ENCODE measurements at places on chromosomes 3 and 15.

DNA sequence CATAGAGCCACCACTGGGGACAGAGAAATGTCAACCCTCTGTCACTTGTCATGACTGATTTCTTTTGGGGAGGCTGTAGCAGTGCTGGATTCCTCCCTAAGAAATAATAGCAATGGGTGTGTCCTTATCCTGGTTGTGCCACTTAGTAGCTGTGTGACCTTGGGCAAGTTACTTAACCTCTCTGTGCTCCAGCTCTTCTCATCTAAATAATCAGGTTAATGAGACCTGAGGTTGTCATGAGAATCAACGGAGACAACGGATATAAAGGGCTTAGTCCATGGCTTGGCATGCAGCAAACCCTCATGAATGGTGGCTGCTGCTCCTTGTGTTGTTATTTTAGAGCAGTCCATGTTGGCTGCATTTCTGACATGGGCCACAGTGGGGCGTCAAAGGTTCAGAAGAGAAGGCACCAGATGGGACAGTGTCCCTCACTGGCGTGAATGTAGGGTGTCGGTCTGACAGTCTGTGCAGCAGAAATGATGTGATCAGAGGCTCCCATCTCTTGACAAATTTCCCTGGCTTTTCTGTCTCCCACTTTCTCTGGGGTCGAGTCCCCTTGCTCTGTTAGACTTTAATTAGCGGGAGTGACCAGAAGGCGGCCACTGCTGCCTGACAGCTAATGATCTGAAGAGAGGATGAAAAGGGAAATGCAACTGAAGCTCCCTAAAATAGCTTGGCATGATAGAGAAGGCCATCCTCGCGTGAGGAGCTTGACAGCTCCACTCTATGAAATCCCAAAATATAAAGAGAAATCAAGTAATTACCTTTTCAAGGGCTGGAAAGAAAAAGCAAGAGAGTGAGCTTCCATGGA is 209.4 kb downstream of the CADPS start:
- DNase-seq = peak; percentile 4

DNA sequence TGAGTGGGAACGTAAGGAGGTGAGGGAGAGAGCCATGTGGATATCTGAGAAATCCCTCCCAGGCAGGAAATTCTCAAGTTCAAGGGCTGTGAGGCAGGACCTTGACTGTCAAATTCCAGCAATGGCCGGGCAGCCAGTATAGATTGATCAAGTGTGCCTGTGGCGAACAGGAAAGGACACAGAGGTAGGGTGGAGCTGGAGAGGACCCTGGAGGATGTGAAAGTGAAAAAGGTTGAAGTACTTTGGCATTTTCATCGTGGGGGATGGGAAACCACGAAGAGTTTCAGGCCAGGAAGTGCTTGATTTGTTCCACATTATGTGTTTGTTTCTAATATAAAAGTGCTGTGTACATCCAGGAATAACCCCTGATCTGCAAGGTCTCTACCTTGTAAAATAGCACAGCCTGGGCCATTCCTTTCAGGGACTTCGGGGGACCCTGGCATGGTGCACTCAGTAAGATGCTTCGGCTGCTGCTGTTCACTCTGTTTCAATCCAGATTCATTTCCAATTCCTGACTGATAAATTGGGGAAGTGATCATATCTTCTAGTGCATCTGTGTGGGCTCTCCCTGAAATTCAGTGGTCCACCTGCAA is 156.6 kb downstream of the MCTP2 start:
- peak; percentile 19 for DNase-seq

GRCh38 chr15:71079208-71080044 is 35.8 kb upstream of the THSD4 start:
- DNase-seq = no peak

- DNase-seq = no peak
These were observed 7.6 kb downstream of the CPN2 start for GRCh38 chr3:194343561-194343893.

- DNase-seq = peak; percentile 43
These were observed 95.5 kb downstream of the ST6GAL1 start for GRCh38 chr3:187025656-187026316.

GRCh38 chr15:93036951-93037819 is 51.8 kb downstream of the RGMA start:
- no peak for DNase-seq

- DNase-seq = no peak
These were observed 42.2 kb downstream of the SYN2 start for GRCh38 chr3:12046406-12046805.

DNA sequence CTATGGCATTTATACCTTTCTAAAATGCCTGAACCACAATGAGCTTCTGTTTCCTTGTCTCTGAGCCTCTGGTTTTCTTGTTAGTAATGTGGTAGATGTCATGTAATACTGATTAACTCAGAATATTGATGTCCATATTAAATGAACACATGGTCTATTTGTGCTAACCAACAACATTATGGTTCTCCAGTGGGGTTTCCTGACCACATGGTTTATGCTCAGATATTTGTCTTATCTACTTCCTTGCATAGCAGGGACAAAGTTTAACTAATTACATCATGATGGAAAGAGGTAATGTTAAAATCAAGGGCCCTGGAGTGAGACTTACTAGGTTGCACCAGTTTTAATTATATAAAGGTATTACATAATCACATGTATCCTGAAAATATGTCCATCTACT is 62.6 kb upstream of the SCN10A start:
- DNase-seq = no peak

- DNase-seq = no peak
These were observed 68.3 kb downstream of the KLHL25 start for GRCh38 chr15:85726454-85726853.

GRCh38 chr15:40915116-40915661 is 14.0 kb upstream of the DLL4 start:
- DNase-seq = no peak

GRCh38 chr15:61480863-61481262 is 251.8 kb upstream of the RORA start:
- DNase-seq = no peak

- DNase-seq = no peak
These were observed 20.0 kb downstream of the RIOX2 start for GRCh38 chr3:97952280-97952679.

DNA sequence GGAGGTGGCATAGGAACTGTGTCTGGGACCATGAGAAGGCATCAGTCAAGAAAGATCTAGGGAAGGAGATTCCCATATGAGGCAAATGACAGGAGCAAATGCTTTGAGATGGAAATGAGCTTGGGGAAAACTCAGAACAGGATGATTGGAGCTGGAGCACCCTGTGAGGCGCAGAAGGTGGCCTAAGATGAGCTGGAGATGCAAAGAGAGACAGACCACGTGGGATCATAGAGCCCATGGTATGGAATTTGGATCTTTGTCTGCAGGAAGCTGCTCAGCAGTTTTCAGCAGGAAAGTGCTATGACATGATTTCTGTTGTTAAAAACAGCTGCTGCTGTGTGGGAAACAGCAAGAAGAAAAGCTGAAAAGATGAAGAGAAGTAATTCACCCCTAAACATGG is 310.6 kb downstream of the MAGI1 start:
- no peak for DNase-seq

DNA sequence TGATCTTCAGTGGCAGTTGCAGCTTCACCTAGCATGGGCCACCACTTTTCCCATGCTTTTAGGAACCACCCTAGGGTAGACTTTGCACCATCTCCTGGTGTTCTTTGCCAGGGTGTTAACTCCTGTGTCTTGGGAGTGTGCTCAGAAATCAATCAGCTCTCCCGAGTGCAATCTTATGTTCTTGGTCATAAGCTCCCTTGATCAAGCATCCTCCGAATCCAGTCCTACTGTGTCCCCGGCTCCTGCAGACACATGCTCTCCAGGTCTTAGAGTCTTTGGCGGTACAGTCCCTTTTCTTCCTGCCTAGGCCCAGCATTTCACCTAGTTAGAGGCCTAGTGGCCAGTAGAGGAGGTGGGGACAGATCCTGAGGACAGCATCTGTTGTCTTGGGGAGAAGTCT is 74.7 kb upstream of the SYN2 start:
- DNase-seq = no peak

GRCh38 chr3:52777127-52777958 is at the start of gene ITIH1:
Gene ITIH1, plus strand, starts transcription at chr3:52777599. Its CDS starts 17 bp downstream, at chr3:52777616.
- DNase-seq = no peak

DNA sequence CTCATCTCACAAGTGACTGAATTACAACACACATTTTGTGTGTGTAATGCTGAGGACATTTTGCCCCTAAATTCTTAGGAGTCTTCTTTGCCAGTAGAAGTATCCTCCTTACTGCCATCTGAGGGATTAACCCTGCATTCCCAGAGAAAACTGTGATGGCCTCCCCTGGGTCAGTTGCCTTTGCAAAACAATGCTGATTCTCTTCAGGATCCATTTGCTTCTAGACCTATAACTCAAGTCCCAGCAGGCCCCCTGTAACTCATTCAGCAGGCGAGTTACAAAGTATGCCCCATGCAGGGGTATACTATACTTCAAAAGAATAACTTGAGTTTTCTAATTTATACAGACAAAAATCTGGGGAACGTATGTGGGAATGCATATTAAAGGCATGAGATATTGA is 6.6 kb upstream of the MCF2L2 start:
- no peak for DNase-seq

GRCh38 chr3:123686251-123686650 is 101.4 kb upstream of the HACD2 start:
- DNase-seq = no peak

DNA sequence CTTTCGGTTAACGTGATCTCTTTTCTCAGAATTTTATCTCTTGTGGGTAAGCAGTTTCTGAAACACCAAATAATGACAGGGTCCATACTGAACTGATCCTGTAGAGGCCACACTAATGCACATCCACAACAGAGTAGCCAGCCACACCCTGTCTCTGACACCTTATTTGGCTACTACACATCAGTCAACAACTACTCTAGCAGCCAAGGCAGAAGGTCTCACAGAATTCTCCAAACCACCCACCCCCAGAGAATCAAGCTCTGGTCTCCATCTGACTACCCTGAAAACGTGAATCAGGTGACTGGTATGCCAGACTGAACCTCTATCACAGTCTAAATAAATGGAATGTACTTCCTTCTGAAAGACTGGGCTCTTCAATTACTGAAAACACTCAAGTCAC is 38.0 kb downstream of the EDC3 start:
- no peak for DNase-seq

GRCh38 chr3:49812916-49813496 is 747 bp downstream of the UBA7 start:
- DNase-seq = no peak

DNA sequence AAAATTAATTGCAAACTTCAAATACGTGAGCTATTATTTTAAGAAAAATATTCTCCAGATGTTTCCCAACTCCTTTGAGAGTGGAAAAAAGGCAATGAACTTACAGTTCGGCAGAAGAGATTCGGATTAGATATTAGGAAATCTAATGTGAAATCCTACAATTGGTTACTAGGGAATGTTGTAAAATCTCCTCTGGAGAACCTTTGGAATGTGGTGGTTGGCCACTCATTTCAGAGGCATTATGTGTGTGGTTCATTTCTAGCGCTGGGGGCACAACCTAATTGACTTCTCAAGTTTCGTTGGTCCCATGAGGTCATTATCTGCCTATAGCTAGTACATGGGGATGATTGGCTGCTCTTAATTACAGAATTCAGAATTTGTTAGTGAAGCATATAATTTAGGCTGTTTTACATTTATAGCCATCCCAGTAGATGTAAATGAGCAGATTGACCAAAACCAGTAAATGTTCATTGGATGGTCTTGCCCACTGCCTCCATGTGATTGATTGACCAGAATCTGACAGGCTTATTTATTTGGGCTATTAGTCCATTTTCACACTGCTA is 34.6 kb upstream of the CMSS1 start:
- DNase-seq = no peak

- DNase-seq = no peak
These were observed 6.3 kb downstream of the INSYN1 start for GRCh38 chr15:73746883-73747282.

GRCh38 chr15:79815468-79815867 is 81.3 kb downstream of the MTHFS start:
- DNase-seq = no peak

DNA sequence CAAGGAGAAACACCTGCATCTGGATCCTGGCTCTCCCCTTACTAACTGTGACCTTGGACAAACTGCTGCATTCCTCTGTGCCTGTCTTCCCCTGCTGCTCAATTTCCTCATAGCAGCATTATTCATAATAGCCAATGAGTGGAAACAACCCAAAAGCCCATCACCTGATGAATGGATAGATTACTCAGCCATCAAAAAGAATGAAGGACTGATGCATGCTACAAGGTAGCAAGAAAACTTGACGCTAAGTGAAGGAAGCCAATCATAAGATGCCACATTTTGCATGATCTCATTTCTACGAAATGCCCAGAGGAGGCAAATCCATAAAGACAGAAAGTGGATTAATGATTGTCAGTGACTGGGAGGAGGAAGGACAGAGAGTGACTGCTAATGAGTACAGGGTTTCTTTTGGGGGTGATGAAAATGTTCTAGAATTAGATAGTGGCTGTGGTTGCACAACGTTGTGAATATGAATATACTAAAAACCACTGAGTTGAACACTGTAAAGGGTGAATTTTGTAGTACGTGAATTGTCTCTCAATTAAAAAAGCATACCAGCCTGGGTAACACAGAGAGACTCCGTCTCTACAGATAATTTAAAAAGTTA is 11.2 kb downstream of the IGDCC4 start:
- no peak for DNase-seq

- DNase-seq = no peak
These were observed 10.7 kb downstream of the HMCES start for GRCh38 chr3:129289201-129289921.

- no peak for DNase-seq
These were observed 295.1 kb downstream of the SHOX2 start for GRCh38 chr3:157810924-157811718.

GRCh38 chr3:116166121-116166520 is 279.2 kb downstream of the LSAMP start:
- DNase-seq = no peak

GRCh38 chr3:125022206-125022605 is 33.6 kb downstream of the HEG1 start:
- no peak for DNase-seq

DNA sequence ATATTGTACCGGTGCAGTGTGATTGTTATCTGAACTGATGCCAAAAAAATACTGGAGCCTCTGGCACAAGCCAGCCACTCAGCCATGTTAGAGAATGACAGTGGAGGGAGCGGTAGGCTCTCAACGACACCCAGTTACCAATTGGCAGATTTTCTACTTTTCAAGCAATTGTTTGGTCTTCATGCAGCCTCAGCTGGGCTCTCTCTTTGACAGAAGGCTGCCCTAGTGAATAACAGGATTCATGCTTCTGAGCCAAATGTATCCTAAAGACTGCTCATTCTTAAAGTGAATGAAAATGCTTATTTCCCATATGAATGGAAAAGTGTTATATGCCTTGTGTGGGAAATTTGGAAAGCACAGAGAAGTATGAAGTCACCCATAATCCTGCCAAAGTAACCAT is 261.2 kb upstream of the TRIM42 start:
- no peak for DNase-seq

DNA sequence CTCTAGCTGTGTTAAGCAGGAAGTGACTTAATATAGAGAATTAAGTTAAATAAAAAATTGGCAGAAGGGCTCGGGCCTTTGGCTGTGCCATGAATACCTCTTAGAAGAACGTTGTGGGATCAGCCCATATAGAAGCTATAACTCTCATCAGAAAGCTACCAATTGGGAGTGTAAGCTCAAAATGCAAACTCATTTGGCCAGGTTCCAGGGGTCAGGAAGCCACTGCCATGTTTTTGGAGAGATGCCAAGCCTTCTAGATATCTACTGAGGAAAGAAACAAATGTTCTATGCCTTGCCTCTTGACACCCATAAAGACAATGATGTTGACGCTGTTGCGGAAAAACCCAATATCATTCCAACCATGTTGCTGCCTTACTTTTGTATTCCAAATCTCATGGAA is 475.2 kb upstream of the TGFBR2 start:
- DNase-seq = no peak

- no peak for DNase-seq
These were observed 194.0 kb downstream of the ITPR1 start for GRCh38 chr3:4687167-4687566.

GRCh38 chr3:41095702-41096101 is 103.6 kb upstream of the CTNNB1 start:
- DNase-seq = no peak
